ENCODE measurements at places on chromosomes 1 and 21. TPM values are rescaled to one million over a fixed set of nuclear protein-coding genes. Genes with fewer than 3 reads are reported as not detected.

The MCOLN2 gene
- polyA plus RNA-seq: 1.9 TPM

The CBS gene
- polyA plus RNA-seq: 28.3 TPM

The SHE gene
- not detected for polyA plus RNA-seq

The USH2A gene
- polyA plus RNA-seq: not detected

The TNFRSF25 gene
- polyA plus RNA-seq: 21.0 TPM

The MIXL1 gene
- polyA plus RNA-seq: not detected

The HMCN1 gene
- 7.1 TPM for polyA plus RNA-seq

The GJA9 gene
- polyA plus RNA-seq: 0.08 TPM

DNA sequence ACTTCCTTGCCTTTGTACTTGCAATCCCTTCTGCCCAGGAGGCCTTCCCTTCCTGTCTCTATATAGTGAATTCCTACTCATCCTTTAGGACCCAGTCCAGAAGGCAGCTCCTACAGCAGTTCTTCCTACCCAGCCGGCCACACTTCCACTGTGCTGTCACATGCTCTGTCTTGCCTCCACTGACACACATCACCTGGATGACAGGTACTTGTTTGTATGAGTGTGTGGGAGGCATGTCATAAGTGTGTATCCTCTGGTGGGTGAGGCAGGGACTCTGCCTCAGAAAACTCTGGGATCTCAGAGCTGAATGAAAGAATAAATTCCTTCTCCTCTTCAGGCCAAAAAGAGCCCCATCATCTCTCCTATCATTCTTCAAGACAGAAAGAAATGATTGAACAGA, 5.1 kb upstream of the OSCP1 start:
- DNase-seq: no peak

GRCh38 chr1:93114391-93114790, 35.3 kb downstream of the MTF2 start:
- peak; percentile 10 for DNase-seq

DNA sequence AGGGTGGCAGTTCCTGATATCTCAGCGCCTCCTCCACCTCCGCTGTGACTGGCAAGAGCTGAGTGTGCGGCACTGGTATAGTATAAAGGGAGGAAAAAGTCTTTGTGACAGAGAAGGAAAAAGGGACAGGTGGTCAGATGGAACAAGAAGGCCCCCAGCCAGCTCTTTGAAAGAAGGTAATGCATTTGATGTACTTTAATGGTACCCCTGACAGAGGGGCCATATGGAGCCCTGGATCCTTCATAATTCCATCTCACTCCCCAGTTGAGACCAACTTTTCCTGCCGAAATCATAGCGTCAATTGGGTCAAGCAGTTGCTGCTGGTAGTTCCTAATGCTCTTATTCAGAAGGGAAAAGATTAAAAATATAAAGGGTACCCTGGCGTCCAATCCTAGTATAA, 198.2 kb downstream of the ZNF326 start:
- no peak for DNase-seq

DNA sequence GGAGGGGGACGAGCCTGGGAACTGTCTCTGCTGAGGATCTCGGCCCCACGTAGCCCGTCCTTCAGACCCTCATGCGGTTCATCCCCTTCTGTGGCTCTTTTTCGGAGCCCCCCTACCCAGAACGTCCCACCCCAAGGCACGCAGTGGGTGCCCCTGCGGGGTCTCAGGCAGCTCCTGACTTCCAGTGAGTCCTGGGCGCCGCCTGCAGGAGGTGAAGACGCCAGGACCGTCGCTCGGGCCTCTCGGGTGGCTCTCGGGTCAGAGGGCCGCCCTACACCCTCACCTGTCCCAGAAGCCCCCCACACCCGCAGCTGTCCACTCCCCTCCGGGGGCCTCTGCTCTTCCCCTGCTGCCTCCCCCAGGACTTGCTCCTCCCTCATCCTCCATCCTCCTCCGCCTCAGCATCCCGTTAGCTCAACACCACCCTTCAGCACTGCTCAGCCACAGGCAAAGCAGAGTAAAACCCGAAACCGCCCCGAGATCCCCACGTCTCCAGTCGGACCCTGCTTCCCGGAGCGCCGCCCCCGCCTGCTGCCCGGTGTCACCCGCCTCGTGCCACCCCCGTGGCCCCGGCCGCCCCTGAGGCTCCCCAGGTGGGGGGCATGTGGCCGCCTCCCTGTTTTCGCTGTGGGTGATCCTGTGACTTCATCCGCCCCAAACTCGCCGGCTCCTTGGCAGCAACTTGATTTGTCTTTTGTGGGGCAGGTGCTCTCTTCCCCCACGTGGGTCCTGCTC, 13.3 kb upstream of the POFUT2 start:
- DNase-seq: no peak

- no peak for DNase-seq
Observed at GRCh38 chr1:162144853-162145252, 75.4 kb downstream of the NOS1AP start.

GRCh38 chr1:91124989-91125417, 103.2 kb upstream of the ZNF644 start:
- no peak for DNase-seq

DNA sequence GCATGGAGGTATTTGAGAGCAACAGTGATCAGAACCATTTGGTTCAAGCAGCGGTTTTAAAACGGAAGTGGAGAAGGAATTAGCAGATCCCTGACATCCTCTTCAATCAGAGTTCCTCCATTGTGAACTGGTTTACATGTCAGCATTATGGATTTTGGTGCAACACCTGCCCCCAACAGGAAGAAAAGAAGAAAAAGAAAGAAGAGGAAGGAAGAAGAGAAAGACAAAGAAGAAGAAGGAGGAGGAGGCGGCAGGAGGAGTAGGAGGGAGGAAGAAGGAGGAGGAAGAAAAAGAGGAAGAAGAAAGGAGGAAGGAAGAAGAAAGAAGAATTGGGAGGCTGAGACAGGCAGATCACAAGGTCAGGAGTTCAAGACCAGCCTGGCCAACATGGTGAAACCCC, 17.4 kb downstream of the NDUFS5 start:
- DNase-seq: no peak

- no peak for DNase-seq
Observed at GRCh38 chr1:36590771-36591170, 108.1 kb upstream of the CSF3R start.

- DNase-seq: no peak
Observed at GRCh38 chr1:6281511-6282402, 20.9 kb upstream of the GPR153 start.

DNA sequence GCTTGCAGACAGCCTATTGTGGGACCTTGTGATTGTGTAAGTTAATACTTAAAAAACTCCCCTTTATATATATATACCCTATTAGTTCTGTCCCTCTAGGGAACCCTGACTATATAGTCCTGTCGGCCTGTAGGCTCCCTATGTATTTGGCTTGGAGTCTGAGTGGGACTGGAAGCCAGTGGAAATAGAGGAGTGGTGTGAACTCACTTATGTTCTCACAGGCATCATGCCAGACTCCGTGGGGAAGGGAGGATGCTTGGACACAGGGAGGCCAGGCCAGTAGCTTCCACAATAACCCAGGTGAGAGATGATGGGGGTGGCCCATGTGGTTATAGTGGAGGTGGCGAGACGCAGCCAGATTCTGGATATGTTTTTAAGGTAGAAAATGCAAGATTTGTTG, 136.7 kb upstream of the SYT6 start:
- DNase-seq: no peak

- DNase-seq: peak; percentile 93
Observed at GRCh38 chr21:17491716-17492414, 21.0 kb upstream of the CXADR start.

- DNase-seq: no peak
Observed at GRCh38 chr1:228164561-228165371, 838 bp upstream of the IBA57 start.

- no peak for DNase-seq
Observed at GRCh38 chr1:161199506-161200139, 769 bp upstream of the ADAMTS4 start.

DNA sequence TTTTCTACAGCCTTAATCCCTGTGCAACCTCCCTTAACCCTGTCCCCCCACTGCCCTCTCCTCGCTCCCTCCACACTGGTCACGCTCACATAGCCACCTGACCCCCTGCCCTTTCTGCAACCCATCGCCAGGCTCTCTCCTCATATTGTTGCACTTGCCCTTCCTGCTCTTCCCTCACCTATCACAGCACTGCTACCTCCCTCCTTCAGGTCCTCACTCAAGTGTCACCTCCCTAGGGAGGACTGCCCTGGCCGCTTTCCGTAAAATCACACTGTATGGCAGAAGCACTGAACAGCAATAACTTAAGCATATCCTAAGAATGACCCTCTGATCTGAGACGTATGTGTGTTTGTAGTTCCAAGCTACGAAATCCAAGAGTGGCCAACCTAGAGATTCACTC, 406.0 kb downstream of the SIPA1L2 start:
- no peak for DNase-seq

GRCh38 chr21:28025111-28025510, 967.6 kb downstream of the LTN1 start:
- no peak for DNase-seq

DNA sequence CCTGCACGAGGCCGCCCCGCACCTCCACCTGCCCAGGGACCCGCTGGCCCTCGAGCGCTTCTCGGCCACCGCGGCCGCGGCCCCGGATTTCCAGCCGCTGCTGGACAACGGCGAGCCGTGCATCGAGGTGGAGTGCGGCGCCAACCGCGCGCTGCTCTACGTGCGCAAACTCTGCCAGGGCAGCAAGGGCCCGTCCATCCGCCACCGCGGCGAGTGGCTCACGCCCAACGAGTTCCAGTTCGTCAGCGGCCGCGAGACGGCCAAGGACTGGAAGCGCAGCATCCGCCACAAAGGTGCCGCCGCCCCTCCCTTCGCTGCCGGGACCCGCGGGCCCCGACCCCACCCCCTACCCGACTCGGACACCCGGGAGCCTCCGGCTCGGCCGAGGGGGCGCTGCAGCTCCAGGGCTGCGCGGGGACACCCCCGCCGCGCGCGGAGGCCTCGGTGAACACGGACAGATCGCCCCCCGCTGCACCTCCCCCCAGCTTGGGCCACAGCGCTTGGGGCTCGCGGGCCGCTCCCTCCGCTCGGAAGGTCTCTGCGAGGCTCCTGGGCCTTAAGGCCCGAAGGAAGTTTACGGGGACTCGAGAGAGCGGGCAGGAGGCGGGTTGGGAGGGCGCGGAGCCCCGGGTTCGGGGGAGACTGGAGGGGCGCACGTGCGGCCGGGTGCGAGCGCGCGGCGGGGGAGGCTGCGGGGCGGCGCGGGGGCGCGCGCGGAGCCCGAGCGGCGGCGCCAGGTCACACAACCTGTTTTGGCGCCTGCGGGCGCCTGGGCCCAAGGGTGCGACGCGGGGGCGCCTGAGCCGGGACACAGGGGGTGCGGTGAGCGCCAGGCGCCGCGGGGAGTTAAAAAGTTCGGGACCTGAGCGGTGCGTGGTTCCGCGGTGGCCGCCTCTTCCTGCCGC, 1.2 kb downstream of the SAMD11 start:
- DNase-seq: peak; percentile 40
